ENCODE measurements at places on chromosomes 2 and 18.

DNA sequence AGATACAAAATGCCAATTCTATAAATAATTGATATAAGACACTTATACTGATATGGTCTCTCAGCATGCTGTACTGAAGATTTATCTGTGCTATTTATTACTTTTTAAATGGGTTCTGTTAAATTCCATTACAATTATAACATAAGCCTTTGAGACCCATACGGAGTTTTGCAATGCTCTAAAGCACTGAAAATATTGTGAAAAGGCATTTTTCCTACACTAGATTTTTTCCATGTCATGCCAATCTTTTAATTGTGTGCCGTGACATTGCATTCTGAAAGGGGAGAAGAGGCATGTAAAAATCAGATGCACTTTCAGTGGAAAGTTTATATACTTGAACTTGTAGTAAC lies 46.5 kb downstream of the EFEMP1 start:
- DNase-seq: no peak

- no peak for DNase-seq
Observed at GRCh38 chr18:58980991-58981390, 116.3 kb downstream of the ZNF532 start.

DNA sequence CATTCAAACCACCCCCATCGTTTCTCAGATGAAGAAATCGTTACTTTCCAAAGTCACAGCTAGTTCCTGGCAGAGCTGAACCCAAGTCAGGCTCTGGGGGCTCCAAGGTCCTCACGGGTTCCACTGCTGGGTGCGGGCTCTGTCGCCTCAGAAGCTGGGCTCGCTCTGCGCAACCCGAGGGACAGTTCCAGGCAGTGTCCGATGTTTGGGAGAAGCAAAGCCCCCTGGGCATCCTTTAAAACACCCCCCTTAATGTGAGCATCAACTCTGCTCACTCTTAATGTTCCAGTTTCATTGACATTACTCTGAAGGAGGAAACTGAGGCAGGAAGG lies 796 bp downstream of the AOX1 start:
- no peak for DNase-seq

DNA sequence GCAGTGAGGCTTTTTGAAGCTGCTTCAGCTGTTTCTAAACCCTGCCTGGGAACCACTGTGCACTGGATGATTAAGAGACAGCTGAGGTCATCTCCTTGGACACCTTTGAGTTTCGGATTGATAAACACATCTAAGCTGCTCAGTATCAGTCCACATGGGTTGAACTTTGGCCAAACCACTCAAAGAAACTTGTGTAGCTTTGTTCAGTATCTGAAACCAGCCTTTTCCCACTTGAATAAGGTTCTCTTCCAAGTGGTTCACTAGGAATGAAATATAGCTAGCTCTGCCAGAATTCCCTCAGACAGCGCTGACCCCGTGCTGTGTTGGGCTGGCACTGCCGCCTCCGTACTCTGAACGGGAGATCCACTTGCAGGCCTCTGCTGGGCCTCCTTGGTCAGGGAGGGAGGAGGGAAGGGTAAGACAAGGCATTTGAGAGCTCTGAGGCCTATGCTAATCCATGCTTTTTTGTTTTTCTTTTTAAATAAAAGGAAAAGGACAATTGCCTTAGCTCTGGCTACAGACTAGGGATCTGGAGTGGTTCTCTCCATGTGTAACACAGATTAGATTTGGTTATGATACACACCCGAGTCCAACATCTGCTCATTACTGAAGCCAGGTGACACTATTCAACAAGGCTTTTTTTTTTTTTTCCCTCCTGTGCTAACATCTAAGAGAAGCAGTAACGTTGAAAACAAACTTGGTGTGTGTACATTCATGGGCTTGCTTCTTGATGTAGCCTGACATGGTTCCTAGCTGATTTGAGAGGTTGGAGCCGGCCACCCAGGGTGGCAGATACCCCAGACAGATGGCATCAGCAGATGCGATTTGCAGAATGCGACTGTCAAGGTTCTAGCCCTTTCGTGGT lies 67.7 kb downstream of the NCK2 start:
- DNase-seq: peak; percentile 89

- peak; percentile 89 for DNase-seq
Observed at GRCh38 chr2:46540496-46541331, 61.3 kb downstream of the TMEM247 start.

GRCh38 chr18:70246061-70246466 lies 40.6 kb upstream of the RTTN start:
- DNase-seq: peak; percentile 39

GRCh38 chr2:130376433-130377293 lies 20.8 kb downstream of the PTPN18 start:
- DNase-seq: no peak

Data from astrocyte of the hippocampus (primary cell).